ENCODE measurements at places on chromosomes 4 and X. TPM values are rescaled to one million over a fixed set of nuclear protein-coding genes. Genes with fewer than 3 reads are reported as not detected.

DNA sequence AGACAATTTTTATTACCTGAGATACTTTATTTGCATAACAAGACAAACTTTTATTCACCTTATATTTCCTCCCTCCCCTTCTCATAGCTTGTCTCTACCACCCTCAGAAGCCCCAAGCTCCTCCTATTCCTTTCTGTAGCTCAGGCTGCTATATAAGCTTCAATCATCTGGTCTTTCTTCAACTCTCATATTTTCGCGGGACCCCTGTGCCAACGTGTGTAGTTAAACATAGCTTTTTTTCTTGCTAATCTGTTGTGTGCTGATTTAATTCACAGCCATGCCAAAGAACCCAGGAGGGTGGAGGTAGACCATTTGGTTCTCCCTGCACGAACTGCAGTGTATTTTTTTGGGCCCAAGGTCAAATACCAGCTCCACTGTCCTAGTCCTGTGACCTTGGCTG lies 21.1 kb upstream of the CD38 start:
- no peak for DNase-seq

- DNase-seq = no peak
These were observed 226.8 kb downstream of the CAMK2D start for GRCh38 chr4:113534711-113535110.

DNA sequence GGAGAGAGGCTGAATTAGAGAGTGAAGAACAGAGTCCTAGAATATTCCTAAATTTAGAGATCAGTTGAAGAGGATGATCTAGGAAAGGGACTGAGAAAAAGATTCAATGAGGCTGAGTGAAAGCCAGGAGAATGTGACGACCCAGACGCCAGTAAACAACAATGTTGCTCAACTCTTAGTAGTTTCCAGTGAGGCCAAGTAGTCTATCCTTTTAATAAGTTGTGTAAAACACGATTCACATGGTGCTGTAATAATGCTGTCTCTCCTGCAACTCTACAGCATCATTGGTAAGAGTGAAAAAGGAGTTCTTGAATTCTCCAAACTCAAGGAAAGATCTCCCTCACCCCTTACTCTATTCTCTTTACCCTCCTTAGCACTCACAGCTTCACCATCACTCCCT lies 140.3 kb downstream of the CFAP299 start:
- DNase-seq = no peak

DNA sequence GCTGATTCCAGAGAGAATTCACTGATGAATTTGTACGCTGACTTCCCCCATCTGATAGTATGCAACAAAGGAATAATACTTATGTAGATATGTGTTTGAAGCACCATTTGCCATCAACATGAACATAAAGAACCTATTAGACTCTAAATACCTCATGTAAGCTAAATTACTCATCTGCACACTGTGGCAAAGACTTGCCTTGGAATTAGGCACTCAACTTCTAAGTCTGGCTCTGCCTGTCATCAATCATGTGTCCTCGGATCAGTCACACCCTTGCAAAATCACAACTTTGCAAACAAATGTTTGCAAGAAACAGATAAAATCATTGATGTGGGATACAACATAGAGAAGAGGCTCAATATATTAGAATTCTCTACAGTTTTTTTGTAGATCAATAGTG lies 169.9 kb upstream of the LDB2 start:
- DNase-seq = no peak

GRCh38 chr4:58275856-58276255 lies 1165.7 kb upstream of the IGFBP7 start:
- DNase-seq = no peak

DNA sequence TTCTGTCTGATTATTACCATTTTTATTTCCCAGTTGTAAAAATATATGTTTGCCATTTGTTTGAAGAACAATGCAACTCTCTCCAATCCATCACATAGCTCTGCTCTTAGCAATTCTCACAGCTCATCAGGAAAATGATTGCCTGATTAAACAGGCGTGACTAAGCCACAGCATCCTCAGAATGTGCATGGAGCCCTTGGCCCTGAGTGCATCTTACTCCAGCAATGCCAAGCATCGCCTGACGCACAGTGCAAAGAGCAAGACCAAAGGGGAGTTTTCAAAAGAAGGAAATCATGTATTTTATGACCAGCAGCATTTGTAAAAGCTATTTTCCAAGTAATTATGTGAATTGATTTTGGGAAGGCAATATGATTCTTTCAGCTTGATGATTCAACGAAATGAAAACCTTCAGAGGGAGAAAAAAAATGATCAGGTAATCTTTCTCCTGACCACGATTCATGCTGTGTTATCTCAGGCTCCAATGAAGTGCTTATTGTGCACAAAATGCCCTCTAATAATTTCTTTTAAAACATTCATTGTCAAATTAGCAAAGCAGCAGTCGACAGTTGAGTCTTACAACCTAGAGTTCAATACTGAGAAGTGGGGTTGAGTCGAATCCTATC lies 138.0 kb upstream of the FAM9B start:
- DNase-seq = no peak

- no peak for DNase-seq
These were observed 184.9 kb downstream of the ENOX2 start for GRCh38 chrX:130718137-130718536.

- DNase-seq = no peak
These were observed 172.5 kb downstream of the CAMK2D start for GRCh38 chr4:113588895-113589668.

- DNase-seq = no peak
These were observed 72.1 kb downstream of the UBE2K start for GRCh38 chr4:39770005-39770404.

GRCh38 chrX:103151799-103152198 lies 58.9 kb upstream of the NXF3 start:
- DNase-seq = no peak

DNA sequence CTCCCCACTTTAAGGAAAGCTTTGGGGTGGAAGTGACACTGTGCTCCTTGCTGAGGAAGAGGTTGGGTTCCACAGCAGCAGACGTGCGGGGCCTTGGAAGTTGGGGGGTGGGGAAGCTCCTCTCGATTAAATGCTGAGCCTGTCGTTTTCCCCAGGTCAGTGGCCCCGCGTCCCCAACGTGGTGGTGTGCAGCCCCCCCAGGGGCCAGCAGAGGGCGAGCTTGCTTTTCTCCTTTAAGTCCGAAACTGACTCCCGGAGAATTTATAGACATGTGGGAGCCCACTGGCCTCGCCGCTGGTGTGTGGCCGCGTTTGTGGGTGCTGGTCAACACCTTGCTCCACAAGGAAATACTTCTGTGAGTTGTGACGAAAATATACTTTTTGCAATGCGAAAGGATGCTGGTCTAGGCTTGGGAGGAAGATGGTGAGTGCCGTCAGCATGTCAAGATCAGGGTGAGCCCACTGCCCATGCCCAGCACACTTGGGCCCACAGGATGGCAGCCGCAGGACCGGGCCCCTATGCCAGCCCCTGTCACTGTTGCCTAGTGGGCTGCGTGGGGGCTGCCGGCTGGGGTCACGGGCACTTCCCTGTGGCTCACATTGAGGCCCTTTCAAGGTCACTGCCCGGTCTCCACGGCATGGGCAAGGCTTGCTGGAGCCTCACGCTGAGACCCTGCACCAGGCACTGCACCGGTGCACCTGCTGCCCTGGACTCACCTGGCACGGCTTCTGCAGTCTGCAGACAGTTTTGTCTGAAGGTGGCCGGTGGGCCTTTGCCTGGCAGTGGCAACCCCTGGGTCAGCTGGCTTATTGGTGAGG lies 9.4 kb downstream of the UVSSA start:
- DNase-seq = peak; percentile 84

- peak; percentile 44 for DNase-seq
These were observed 1.1 kb downstream of the GAB1 start for GRCh38 chr4:143337600-143338287.

- no peak for DNase-seq
These were observed 68.8 kb downstream of the SSX7 start for GRCh38 chrX:52585892-52586291.

GRCh38 chrX:106791495-106791894 lies 11.0 kb upstream of the TBC1D8B start:
- DNase-seq = no peak

GRCh38 chr4:94160774-94161173 lies 46.9 kb upstream of the SMARCAD1 start:
- DNase-seq = no peak

- no peak for DNase-seq
These were observed 23.0 kb downstream of the GAB3 start for GRCh38 chrX:154727871-154728270.

GRCh38 chr4:77852892-77853495 lies 9.6 kb upstream of the MRPL1 start:
- DNase-seq = no peak

DNA sequence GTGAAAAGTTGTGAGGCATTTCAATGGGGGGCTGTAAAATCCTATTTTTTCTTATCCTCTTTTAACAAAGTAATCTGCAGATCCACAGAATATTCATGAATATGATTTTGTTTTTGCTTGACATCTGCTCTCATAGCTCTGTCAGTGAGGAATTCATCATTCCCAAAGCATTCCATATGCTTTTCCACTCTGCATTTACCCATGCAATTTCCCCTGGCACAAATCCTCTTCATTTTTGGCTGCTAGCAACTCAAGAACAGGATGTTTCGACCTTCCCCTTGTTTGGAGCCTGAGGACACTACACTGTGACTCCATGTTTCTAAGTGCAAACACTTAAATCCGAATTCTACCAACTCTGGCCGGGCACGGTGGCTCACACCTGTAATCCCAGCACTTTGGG lies 48.5 kb downstream of the KLHL15 start:
- DNase-seq = no peak

- DNase-seq = no peak
These were observed 74.3 kb upstream of the NAP1L5 start for GRCh38 chr4:88771883-88772450.

GRCh38 chr4:110119337-110119736 lies 79.1 kb downstream of the ELOVL6 start:
- DNase-seq = no peak

DNA sequence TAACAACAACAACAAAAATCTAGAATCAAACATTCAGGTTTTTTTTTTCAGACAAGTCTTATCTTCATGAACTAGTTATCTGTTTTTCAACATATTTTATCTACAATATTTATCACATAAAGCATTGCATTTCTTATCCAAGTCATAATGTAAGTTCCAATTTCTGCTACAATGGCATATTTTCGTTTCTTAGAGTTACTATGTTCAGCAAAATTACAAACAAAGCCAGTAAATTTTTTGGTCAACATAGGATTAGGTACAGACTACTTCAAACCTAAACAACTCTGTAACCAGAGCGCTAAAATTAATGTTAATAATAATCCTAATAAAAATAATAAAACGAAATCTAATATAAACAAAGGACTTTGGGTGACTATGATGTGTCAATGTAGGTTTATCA lies 165.4 kb upstream of the TACR3 start:
- no peak for DNase-seq

- DNase-seq = peak; percentile 21
These were observed 41.5 kb upstream of the CYP4V2 start for GRCh38 chr4:186149872-186150271.

DNA sequence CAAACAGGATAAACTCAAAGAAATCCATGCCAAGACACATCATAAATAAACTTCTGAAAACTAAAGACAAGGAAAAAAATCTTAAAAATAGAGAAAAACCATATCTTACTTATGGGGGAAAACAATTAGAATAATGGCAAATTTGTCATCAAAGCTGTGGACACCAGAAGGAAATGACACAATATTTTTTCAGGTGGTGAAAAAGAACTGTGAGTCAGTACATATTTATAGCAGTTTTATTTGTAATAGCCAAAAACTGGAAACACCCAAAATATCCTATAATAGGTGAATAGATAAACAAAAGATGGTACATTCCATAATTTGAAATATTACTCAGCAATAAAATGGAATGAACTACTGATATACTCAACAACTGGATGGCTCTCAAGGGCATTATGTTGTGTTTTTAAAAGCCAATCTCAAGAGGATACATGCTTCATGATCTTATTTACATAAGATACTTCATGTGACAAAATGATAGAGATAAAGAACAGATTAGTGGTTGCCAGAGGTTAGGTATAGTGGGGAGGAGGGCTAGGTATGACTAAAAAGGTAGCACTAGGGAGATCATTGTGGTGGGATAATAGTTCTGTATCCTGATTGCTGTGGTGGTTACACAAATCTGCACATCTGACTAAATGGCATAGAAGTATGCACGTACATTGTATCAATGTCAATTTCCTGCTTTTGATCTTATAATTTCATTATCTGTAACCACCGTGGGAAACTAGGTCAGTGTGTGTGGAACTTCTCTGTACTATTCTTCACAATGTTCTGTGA lies 191.9 kb downstream of the PPP1R2C start:
- no peak for DNase-seq

DNA sequence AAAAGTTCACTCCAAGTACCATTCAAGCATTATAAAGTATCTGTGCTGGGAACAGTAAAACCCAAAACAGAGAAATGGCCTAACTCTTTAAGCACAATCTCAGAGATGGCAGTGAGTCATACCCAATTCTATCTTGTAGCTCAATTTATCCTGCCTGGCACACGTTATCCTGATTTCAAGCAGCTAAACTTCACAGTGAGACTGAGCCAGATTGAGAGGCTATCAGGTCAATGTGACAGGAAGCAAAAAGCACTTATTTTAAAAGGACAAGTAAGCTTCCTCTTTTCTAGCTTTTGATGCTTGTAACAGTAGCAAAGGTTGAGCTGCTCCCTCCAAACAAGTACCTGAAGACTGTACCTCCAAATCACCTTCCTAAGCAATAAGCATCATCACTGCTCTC lies 324.9 kb downstream of the NAF1 start:
- peak; percentile 3 for DNase-seq

DNA sequence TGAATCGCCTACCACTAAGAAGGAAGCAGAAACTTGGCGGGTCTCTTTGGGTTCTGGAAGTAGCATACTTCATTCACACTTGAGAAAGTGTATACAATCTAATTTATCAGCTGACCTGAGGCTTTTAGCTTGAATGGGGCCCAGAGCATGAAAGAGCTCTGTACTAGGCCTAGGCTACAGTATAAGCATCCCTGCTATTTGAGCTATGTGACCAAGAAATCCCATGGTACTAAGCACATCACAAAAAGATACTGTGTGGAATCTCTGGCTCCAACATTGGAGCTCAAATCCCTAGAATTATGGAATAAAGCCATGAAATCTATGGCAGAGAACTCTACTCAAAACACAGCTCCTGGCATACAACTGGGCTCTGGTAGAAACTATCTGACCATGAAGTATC lies 43.9 kb upstream of the CCDC149 start:
- no peak for DNase-seq

PCYT1B gene
- total RNA-seq = not detected

MAGEB3 gene
- total RNA-seq = not detected

NEIL3 gene
- 4.7 TPM for total RNA-seq

KIF4A gene
- total RNA-seq = 33.4 TPM

ETDA gene
- not detected for total RNA-seq

CABS1 gene
- total RNA-seq = not detected

TCEAL2 gene
- total RNA-seq = not detected

UGT2B7 gene
- total RNA-seq = not detected

SPP1 gene
- total RNA-seq = 568 TPM

CENPC gene
- total RNA-seq = 15.8 TPM

IL21 gene
- total RNA-seq = not detected
